ENCODE measurements at places on chromosomes 6 and 20. TPM values are rescaled to one million over a fixed set of nuclear protein-coding genes. Genes with fewer than 3 reads are reported as not detected.

Gene OXT
- total RNA-seq = not detected

Gene FOXS1
- total RNA-seq = 0.82 TPM

Gene YWHAB
- 173 TPM for total RNA-seq

Gene BMP2
- 26.9 TPM for total RNA-seq

- no peak for DNase-seq
Measured at GRCh38 chr6:122154155-122154554, 245.3 kb upstream of the HSF2 start.

- DNase-seq = no peak
Measured at GRCh38 chr6:10535193-10535592, 14.0 kb downstream of the GCNT2 start.

DNA sequence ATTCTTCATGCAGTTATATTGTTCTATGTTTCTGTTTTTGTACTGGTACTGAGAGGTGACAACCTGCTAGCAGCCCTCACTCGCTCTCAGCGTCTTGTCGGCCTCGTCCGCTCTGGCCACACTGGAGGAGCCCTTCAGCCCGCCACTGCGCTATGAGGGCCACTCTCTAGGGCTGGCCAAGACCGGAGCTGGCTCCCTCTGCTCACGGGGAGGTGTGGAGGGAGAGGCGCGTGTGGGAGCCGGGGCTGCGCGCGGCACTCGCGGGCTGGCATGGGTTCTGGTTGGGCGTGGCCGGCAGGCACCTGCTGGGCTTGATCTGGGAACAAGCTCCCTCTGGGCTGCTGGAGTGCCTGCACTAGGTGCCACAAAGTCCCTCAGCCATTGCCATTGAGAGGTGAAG, 1323.8 kb upstream of the EYS start:
- DNase-seq = no peak

GRCh38 chr6:145350928-145351327, 384.4 kb downstream of the EPM2A start:
- DNase-seq = no peak

DNA sequence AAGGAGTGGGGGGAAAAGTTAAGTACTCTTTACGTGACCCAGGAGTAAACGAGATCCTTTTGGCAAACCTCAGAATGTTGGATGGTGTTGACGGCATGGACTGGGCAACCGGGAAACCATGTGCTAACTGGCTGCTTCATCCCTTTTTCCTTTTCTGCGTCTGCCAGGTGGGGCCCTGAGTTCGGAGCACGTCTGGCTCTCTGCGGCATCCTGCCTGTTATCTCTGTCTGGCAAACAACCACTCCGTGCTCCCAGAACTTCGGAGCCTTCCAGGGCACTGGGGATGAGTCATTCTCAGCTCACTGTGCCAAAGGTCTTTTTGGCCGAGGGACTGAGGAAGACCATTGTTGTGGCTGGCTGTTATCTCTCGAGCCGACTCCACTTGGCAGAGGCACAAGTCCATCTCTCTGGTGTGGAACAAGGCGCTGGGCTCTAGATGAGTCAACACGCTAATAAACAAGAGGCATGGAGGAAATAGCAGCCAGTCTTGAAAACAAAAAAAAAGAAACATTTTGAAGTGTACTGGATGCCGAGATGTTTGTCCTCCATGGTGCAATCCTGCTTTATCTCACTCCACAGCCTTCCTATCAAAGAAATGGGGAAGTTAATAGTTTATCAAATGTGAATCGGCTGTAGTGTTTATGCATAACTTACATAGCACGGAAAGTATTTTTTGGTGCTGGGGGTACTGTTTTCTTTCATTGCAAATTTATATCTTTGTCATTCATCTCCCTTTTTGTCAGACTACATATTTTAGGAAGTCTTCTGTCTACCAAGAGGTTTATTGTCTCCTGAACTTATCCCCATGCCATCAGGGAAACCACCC, 64.6 kb upstream of the TXNDC5 start:
- DNase-seq = peak; percentile 99

- no peak for DNase-seq
Measured at GRCh38 chr6:104639668-104640067, 220.1 kb downstream of the HACE1 start.

- DNase-seq = no peak
Measured at GRCh38 chr6:158002249-158002950, 20.7 kb downstream of the SYNJ2 start.

DNA sequence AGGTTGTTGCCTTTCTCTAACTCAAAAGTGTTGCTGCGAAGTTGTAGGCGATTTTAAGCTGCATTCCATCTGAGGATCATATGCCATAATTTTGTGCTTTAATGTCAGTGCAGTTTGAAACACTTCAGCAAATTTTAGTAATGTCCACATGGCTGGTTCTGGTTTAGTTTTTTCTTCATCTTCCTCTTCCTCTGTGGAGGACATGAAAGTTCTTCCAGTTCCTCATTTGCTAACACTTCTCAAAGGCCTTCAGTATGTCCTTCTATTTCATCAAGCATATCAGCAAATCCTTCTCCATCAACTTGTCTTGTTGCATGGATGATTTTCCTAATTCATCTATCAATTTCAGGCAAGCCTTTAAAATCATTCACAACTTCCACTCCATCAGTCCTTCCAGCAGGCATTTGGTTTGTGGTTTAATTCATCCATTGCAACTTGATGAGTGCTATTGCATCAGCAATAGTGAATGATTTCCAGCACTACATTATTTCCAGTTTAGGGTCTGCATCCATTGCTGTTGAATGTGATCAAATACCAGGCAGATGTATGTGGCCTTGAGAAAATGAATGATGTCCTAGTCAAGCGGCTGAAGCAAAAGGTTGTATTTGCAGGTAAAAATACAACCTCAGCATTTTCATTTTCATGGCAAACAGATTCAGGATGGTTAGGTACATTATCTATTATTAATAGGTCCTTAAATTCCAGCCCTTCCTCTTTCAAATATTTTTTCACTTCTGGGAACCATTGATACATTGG, 20.2 kb downstream of the SHLD1 start:
- DNase-seq = no peak

- no peak for DNase-seq
Measured at GRCh38 chr20:51432875-51433274, 109.6 kb downstream of the NFATC2 start.

All from glomerular endothelial cell (primary cell).